Activated T-cell treated with anti-CD3 and anti-CD28 coated beads for 48 hours (primary cell): ENCODE measurements at places on chromosomes 12 and 14.

- no peak for DNase-seq
These were observed 15.7 kb downstream of the SMCO2 start for GRCh38 chr12:27462151-27462694.

DNA sequence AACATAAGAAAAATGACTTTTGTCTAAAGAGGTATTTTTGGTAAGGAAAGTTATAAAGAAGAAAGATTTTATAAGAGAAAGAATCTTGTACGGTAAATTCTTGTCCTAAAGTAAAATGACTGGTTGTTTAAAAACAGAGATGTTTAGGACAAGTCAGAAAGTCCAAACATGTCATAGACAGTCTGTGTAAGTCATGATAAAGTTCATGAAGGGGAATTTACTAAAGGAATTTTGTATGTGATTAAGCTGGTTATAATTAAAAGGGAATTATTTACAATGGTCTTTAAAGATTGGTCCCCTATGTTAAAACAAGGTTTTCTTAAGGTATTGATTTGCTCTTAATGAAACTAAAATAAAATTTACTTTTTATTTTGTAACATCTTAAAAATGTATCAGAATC lies 269.4 kb upstream of the CCDC196 start:
- DNase-seq: no peak

DNA sequence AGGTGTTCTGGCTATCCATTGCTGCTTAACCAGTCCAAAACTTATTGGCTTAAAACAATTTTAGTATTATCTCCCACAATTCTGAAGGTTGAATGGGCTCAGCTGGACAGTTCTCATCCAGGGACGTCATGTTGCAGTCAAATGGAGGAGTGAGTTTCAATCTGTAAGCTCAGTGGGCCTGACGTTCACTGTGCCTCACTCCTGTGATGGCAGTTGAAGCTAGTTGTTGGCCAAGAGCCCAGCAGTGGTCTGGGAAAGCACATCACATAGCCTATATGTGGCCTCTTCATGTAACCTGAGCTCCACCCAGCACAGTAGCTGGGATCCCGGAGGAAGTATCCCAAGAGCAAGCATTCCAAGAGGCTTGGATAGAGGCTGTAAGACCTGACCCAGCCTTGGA lies 40.6 kb upstream of the CDKN3 start:
- DNase-seq: no peak

DNA sequence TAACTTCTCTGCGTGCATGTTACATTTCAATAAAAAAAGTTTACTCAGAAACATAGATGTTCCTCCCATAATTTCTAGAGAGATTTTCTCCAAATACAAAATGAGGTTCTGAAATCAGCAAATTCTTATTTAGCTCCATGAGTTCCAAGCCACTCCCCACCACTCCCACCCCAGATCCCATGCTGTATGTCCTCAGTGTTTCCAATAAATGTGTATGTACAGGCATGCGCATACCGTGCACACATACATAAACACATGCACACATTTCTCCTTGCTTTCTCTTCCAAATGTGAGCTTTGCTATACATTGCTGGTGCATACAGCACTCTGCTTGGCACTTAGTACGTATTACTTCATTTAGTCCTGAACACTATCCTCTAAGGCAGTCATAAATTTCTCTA lies 209.7 kb downstream of the MSRB3 start:
- no peak for DNase-seq

GRCh38 chr12:24014915-24015832 lies 65.7 kb upstream of the SOX5 start:
- no peak for DNase-seq

- no peak for DNase-seq
These were observed 1.5 kb downstream of the UBE2N start for GRCh38 chr12:93440043-93440835.

- DNase-seq: no peak
These were observed 80.7 kb downstream of the EPS8 start for GRCh38 chr12:15708396-15709076.

DNA sequence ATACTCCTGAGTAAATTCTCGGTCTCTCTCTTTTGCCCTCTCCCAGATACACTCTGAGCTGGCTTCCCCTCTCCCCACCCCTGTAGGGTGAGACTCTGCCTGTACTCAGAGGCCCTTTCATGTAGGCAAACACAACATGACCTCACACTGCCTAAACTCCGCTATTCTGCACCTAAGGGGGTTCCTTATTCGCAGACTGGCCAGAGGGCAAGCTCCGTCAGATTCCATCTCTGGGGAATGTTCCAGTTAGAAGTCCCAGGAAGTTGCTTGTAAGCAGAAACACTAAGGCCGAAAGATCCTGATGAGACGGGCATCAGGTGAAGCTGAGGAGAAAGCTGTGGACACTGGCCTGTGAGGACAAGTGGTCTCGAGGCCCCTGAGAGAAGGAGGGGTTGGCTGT lies 165.9 kb downstream of the KTN1 start:
- no peak for DNase-seq

GRCh38 chr14:23513818-23514643 lies 37.5 kb downstream of the ZFHX2 start:
- DNase-seq: no peak

GRCh38 chr12:3622822-3623690 lies 129.9 kb downstream of the CRACR2A start:
- DNase-seq: no peak

DNA sequence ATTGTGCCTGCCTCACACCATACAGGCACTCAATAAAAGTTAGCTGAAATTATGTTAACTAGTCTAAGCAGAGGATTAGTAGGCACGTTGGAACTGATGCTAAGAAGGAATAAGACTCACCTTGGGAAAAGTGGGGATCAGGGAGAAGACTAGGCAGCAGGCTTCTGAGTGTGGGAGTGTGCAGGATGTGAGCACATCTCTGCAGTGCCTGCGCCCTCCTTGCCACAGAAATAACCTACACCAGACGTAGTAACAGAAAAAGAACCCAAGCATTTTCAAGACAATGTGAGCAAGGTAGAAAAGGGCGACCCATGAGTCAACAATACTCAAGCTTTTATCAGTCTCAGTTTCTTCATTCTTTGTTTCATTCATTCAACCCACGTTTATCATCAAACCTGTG lies 113.9 kb downstream of the CACNA1C start:
- no peak for DNase-seq

GRCh38 chr14:78107166-78107565 lies 63.0 kb upstream of the NRXN3 start:
- DNase-seq: no peak

DNA sequence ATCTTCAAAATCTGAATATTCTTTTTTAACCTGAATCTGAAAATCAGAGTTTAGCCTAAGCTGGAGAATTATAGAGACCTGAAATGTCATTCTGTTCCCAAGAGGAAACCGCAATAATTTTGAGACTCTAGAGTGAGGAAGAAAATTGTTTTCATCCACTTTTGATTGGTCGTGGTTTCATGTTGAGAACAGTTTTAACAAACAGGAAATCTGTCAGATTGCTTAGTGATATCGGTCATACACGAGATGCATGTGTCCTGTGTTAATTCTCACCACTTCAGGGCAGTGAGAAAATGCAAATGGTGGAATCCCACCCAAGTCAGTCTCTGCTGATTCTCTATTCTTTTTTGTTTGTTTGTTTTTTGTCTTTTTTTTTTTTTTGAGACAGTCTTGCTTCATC lies 1498.5 kb upstream of the TMEM132C start:
- DNase-seq: no peak

- no peak for DNase-seq
These were observed 256.9 kb downstream of the ATXN7L3B start for GRCh38 chr12:74794522-74794921.
